ENCODE measurements at places on chromosomes 5 and 9.

- DNase-seq: no peak
Observed at GRCh38 chr5:109225716-109226625, 183.8 kb downstream of the PJA2 start.

DNA sequence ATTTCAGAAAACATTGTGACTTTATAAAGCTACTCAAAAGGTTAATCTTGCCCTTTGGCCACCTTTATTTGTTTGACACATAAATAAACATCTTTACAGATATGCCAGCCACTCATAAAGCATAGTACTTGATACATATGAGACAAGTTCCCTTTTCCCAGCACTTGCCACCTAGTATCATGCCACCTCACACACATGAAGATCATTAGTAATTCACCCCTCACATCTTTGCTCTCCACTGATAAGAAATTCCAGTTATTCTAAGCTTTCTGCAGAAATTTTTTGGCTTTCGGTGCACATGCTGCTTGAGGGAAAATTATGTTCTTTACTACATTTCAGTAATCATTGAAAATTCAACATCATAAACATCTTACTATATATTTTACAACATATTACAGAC, 59.1 kb downstream of the DEPDC1B start:
- DNase-seq: no peak

GRCh38 chr5:13771011-13771571, 173.4 kb downstream of the DNAH5 start:
- no peak for DNase-seq

- DNase-seq: no peak
Observed at GRCh38 chr5:43973318-43973717, 370.3 kb downstream of the NNT start.

- no peak for DNase-seq
Observed at GRCh38 chr9:16294133-16294770, 576.2 kb downstream of the BNC2 start.

GRCh38 chr5:1111241-1111726, 579 bp downstream of the SLC12A7 start:
- DNase-seq: no peak

DNA sequence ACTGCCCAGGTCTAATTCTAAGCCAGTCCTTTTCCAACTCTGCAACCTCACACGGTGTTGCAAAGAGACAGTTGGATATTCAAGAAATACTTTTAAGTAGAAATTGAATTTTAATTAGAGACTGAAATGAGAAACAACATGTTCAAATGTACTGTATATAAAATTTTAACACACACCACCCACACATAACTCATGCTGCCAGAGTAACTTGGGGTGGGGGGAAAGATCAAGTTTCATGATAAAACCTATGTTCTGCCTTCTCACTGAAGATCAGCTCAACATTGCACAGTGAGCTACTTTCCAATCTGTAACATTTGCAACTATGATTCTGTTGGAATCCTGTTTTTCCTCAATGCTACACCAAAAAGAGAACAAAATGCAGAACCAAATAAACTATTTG, 17.5 kb downstream of the ARL15 start:
- no peak for DNase-seq

All from midbrain (tissue), 1 donor.